ENCODE measurements at places on chromosomes 6 and 20.

- no peaks in the 10 kb centered on the region for H3K27me3 ChIP-seq
- no peaks in the 10 kb centered on the region for H3K4me1 ChIP-seq
- H3K4me3 ChIP-seq: no peak overlapping the region
These were observed 725.5 kb downstream of the TBC1D32 start for GRCh38 chr6:120608826-120609225.

- H3K4me1 ChIP-seq: peaks cover 23% of the 10 kb centered on the region
- DNase-seq: peak; percentile 71
- H3K27me3 ChIP-seq: no peaks in the 10 kb centered on the region
- peaks cover 36% of the 10 kb centered on the region for H3K36me3 ChIP-seq
- H3K4me3 ChIP-seq: peak overlapping the region; percentile 63
- peak overlapping the region; percentile 86 for H3K27ac ChIP-seq
These were observed 1.2 kb downstream of the ECI2 start for GRCh38 chr6:4133941-4134838.

- no peak for DNase-seq
- H3K27me3 ChIP-seq: no peaks in the 10 kb centered on the region
- H3K4me1 ChIP-seq: peaks cover 22% of the 10 kb centered on the region
- H3K27ac ChIP-seq: no peak overlapping the region
- H3K4me3 ChIP-seq: no peak overlapping the region
These were observed 3.4 kb upstream of the SLC17A5 start for GRCh38 chr6:73657201-73657600.

DNA sequence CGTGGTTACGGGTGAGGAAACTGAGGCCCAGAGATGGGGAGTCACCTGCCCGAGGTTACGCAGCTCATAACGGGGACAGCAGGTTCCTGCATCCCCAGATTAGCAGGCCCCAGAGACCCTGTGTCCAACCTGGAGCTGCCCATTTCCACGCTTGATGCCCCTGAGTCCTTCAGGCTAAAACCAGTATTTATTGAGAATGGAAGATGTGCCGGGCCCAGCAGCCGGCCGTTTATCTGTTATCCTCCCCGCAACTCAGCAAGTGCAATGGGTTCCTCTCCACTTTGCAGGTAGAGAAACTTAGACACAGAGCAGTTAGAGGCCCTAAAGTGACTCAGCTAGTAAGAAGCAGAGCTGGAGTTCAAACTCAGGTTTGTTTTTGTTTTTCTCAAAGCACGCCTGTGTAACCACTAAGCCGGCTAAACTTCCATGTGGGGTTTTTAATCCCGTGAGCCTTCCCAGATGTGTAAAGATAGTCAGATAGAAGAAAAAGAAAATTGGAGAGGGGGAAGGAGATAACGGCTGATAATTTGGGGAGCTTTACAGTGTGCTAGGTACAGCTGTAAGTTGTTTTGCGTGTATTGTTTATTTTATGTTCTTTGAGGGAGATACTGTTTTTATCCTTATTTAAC lies 775 bp downstream of the PFDN4 start:
- peaks cover 24% of the 10 kb centered on the region for H3K4me1 ChIP-seq
- peak overlapping the region; percentile 77 for H3K4me3 ChIP-seq
- peak; percentile 43 for DNase-seq
- peaks cover 4% of the 10 kb centered on the region for H3K36me3 ChIP-seq
- H3K27ac ChIP-seq: peak overlapping the region; percentile 89

DNA sequence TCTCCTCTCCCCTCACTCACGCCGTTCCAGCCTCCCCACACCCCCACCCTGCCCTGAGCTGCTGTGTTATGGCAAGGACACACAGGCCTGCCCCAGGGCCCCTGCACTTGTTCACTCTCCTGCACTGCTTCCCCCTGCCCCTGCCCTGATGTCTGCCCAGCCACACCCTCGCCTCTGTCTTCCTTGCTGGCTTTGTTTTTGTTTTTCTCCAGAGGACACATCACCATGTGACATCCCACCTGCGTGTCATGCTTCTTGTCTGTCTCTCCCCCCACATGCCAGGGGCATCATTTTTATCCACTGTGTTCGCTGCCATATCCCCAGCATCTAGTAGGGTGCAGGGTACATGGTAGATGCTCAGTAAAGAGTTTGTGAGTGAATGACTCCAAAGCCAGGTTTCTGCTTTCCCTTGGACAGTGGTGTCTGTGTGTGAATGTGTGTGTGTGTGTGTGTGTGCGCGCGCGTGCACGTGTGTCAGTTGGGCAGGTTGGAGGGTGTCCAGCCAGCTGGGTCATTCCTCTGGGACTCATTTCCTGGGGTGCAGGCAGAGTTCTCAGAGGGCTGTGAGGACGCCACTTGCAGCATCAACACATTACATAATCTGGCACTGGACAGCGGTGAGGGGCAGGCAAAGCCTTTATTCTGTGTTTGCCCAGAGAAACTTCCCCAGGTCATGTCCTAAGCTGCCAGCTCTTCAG lies 60.6 kb downstream of the STK35 start:
- no peaks in the 10 kb centered on the region for H3K36me3 ChIP-seq
- H3K27ac ChIP-seq: no peak overlapping the region
- no peak for DNase-seq
- no peaks in the 10 kb centered on the region for H3K4me1 ChIP-seq
- H3K4me3 ChIP-seq: no peak overlapping the region

- H3K27ac ChIP-seq: no peak overlapping the region
- H3K4me1 ChIP-seq: no peaks in the 10 kb centered on the region
- no peaks in the 10 kb centered on the region for H3K27me3 ChIP-seq
- no peak overlapping the region for H3K4me3 ChIP-seq
- no peak for DNase-seq
- H3K36me3 ChIP-seq: no peaks in the 10 kb centered on the region
These were observed 201.3 kb upstream of the SSTR4 start for GRCh38 chr20:22833851-22834250.

- H3K4me1 ChIP-seq: 0 out of 2 replicates have a peak, but pooled peaks cover 1% of the 10 kb centered on the region
- H3K27ac ChIP-seq: no peak overlapping the region
- DNase-seq: no peak
- H3K36me3 ChIP-seq: no peaks in the 10 kb centered on the region
These were observed 112.3 kb upstream of the TOP1 start for GRCh38 chr20:40916276-40916675.

GRCh38 chr6:101276066-101276465 lies 117.4 kb upstream of the GRIK2 start:
- no peak overlapping the region for H3K27ac ChIP-seq
- no peaks in the 10 kb centered on the region for H3K4me1 ChIP-seq
- no peak for DNase-seq

- H3K4me1 ChIP-seq: no peaks in the 10 kb centered on the region
- H3K36me3 ChIP-seq: no peaks in the 10 kb centered on the region
- no peak for DNase-seq
- peaks cover 10% of the 10 kb centered on the region for H3K27me3 ChIP-seq
- H3K27ac ChIP-seq: no peak overlapping the region
These were observed 9.7 kb upstream of the ZSCAN9 start for GRCh38 chr6:28215425-28215824.
